ENCODE measurements at places on chromosomes 7 and 10.

DNA sequence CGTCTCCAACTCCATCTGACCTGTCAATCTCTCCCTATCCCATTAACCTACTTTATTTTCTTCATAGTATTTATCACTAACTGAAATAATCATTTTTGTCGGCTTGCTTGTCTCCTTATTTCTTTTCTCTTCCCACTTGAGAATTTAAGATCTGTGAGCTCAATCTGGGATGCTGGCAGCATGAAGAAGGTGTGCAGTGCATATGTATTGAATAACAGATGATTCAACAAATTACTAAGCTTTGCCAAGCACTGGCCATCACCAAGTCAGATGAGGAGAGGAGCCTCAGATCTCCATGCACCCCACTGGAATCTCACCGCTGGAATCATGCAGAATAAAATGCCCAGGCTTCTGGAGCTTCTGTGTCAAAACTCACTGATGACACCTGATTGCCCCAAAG lies 47.6 kb upstream of the PPP1R3C start:
- DNase-seq = no peak

DNA sequence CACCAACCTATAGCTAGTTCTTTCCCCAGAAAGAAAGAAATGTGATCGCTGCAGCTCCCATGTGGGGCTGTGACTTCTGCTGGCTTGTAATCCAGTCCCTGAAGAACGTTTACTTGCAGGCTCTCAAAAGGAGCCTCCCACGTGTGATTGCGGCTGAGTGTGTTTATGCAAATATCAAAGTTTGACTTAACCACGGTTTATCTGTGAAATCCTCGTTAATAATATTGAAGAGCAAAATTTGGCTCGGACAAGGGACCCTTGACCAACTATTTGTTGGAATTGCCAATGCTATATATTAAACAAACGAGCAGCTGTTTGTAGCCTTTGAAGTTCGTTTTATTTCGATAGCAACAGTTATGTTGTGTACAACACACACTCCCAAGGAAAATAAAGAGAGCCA lies 470.1 kb upstream of the NRP1 start:
- no peak for DNase-seq

DNA sequence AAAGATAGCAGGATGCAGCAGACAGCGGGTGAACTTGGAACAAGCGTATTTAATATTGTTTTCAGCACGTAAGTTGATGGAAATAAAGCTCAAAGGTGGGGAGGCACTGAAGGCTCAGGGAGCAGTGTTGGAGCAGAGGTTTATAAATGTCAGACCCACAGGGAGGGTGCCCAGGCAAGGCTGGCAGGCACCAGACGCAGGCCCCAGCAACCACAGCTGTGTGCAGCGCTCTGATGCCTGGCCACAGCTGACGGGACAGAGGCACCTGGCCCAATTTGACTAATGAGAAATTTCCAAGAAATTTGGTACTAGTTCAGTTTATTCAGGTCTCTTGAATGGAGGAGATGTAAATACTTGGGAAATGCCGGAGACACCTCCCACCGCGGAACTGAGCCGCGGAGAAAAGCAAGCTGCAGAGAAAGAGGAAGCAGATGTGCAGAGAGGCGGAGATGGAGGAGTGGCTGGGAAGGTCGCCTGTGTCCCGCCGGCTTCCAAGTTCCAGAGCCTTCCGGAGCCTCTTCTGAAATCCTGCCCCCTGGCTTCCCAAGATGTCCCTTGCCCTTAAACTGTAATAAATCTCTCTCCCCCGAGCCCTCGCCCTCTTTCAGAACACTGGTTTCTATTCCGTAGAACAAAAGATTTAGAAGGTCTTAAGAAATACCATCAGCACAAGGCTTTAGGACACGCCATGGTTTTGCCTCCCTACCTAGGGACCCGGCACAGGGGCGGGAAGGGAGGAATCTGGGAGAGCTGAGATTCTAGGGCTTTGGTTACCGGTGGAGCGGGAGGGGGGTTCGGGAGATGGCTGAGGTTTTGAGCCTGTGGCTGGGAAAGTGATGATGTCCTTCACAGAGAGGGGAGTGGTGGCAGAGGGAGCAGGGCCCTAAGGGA lies 38.4 kb upstream of the PLXNA4 start:
- DNase-seq = no peak

DNA sequence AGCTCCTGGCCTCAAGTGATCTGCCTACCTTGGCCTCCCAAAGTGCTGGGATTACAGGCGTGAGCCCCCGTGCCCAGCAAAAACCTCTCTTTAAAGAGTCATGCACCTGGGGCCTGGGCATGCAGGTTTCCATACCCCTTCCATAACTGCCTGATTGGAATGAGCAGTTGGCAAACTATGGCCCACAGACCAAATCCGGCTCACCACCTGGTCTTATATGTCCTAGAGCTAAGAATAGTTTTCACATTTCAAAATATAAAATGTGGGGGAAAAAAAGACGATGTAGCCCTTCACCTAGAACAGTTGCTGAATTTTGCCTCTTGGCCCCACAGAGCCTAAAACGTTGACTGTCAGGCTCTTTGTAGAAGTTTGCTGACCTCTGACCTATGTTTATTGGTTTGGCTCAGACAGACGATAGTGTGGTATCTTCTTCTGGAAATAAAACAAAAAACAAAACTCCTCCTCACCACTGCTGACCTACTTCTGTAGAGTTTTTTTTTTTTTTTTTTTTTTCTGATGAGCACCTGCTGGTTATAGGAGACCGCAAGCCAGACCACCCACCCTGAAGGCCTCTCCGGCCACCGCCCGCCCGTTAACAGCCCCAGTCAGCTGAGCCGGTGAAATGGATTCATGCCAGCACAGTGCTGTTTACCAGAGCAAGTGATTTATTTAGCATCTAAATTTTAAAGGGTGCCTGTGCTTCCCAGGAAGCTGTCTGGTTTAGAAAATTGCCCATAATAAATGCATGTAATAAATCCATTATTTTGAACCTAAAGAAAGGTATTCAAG lies 33.5 kb upstream of the SFRP5 start:
- DNase-seq = no peak

DNA sequence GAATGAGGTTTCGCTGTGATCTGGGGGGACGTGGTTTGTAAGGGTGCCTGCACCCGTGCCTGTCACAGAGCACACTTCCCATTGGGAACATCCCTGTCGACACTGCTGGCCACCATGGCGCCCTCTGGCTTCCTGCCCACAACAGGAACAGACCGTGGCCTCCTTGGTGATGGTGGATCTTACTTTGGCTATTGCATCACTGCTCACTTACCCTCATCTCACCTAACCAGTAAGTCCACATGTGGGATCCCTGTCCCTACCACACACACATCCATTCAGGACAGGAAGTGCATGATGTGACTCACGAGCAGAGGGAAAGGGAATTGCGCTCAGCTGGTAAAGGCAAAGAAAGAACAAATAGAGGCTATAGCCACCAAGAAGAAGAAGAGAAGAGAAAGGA lies 26.2 kb upstream of the SEC61G start:
- no peak for DNase-seq

DNA sequence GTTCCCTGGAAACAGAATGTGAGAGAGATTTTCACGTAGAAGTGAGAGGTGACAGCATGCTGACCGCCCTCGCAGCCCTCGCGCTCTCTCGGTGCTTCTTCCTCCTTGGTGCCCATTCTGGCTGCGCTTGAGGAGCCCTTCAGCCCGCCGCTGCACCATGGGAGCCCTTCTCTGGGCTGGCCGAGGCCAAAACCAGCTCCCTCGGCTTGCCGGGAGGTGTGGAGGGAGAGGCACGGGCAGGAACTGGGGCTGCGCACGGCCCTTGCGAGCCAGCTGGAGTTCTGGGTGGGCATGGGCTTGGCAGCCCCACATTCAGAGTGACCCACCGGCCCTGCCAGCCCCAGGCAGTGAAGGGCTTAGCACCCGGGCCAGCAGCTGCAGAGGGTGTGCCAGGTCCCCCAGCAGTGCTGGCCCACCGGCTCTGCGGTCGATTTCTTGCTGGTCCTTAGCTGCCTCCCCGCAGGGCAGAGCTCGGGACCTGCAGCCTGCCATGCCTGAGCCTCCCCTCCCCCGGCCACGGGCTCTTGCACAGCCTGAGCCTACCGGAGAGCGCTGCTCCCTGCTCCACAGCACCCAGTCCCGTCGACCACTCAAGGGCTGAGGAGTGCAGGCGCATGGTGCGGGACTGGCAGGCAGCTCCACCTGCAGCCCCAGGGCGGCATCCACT lies 888.7 kb upstream of the ZWINT start:
- no peak for DNase-seq

DNA sequence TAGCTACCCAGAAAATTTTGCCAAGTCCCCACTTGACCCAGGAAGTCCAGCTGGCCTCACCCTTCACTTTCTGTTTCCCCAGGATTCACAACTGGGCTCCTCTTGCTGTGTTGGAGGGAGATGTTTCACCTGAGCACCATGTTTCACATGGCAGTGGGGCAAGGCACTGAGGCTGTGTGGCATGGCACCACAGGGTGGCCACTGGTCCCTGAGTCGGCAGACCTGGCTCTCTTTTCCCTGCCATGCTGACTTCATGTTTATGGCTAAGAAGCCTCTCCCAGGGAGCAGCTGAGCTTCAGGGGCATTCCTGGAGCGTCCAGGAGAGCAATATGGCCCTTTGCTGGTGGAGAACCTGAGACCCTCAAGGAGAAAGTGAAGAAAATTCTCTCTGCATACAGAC lies 266.9 kb downstream of the RPS24 start:
- DNase-seq = no peak

- no peak for DNase-seq
Observed at GRCh38 chr7:7581531-7582179, 15.0 kb downstream of the MIOS start.

DNA sequence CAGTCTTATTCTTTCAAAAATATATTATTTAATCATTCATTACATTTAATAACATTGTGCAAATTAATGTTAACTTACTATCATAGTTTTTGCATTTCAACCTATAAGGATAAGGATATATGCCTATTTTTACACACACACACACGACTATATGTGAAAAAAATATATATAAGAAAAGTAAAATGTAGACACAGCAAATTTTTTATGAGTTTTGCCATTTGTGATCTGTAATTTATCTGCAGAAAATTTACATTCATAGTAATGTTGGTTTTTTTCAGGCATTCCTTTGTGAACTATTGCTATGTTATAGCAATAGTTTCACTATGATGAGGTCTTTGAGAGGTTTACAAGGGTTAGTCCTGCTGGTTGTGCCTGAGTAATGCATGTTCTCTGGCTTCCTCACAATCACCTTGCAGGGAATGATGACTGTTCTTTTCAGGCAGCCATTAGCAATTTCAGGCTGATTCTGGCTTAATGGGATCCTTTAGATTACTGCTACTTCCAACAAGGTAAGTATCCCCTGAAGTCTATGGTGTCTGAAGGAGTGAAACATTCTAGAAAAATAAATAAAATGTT lies 183.7 kb upstream of the CDK1 start:
- no peak for DNase-seq

- no peak for DNase-seq
Observed at GRCh38 chr7:146276888-146277287, 160.3 kb downstream of the CNTNAP2 start.

- no peak for DNase-seq
Observed at GRCh38 chr7:123425246-123425645, 109.1 kb downstream of the IQUB start.

- no peak for DNase-seq
Observed at GRCh38 chr10:100653957-100654781, 91.2 kb upstream of the PAX2 start.

DNA sequence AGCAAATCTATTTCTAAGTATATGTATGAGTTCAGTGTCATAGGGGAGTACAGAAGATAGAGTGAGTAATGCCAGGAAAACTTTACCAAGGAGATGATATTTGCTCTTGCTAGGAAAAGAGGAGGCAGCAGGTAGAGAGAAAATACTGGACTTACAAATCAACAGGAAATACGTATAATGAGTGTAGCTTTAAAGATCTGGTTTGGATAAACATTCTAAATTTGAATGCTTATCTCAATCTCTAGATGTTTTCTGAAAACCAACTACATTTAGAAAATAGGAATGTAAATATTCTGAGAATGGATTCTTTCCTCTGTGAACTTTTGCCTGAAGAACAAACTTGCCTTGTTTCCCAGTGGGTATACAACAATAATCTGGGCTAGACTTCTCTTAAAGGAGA lies 46.9 kb upstream of the GNAI1 start:
- DNase-seq = no peak

GRCh38 chr7:158403013-158403821 lies 184.4 kb downstream of the PTPRN2 start:
- DNase-seq = no peak

DNA sequence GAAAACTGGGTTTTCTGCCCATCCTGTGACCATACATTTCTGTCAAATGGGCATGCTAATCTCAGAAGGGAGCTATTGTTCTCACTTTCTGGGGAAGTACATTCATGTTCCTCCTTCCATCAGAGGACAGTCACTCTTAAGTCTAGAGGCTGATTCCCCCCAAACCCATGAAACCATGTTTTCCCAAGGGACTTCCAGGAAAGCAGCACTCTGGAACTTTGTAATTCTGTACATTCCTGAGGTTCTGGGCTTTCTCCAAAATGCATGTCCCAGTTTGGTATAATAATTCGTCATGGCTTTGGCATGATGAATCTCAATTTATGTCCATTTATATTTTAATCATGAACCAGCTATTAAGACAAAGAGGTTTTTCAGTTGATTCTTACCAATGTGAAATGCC lies 688.1 kb downstream of the LRMDA start:
- DNase-seq = no peak

GRCh38 chr10:69748621-69749020 lies 53.1 kb upstream of the COL13A1 start:
- DNase-seq = no peak
